ENCODE measurements at places on chromosomes 2 and 18. TPM values are rescaled to one million over a fixed set of nuclear protein-coding genes. Genes with fewer than 3 reads are reported as not detected.

DNA sequence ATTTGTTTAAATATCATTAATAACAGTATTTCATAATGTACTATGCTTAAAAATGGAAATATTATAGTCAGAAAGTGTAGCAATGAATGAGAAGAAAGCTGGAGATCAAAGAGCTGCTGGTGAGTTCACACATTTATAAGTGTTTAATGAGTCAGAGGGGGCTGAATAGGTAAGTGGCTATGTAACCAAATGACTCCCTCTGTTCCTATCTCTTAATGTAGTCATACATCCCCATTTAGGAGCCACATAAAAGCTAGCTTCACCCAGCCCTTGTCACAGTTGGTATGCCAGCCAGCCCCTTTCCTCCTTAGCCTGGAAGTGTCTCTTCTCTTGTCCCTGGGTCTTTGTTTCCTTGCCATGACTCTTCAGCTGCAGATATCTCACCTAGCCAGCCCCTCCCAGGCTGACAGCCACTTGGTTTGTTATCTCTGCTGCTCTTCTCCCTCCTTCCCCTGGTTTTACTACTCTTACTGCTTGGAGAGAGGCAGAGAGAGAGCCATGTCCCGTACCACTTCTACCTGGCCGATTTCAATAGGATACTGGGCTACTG, 438.6 kb upstream of the HNMT start:
- DNase-seq, result no peak

GRCh38 chr2:16932826-16933225, 267.2 kb upstream of the CYRIA start:
- no peak for DNase-seq

The RSAD2 gene
- 0.02 TPM for total RNA-seq

The FOXI3 gene
- total RNA-seq, result not detected

DNA sequence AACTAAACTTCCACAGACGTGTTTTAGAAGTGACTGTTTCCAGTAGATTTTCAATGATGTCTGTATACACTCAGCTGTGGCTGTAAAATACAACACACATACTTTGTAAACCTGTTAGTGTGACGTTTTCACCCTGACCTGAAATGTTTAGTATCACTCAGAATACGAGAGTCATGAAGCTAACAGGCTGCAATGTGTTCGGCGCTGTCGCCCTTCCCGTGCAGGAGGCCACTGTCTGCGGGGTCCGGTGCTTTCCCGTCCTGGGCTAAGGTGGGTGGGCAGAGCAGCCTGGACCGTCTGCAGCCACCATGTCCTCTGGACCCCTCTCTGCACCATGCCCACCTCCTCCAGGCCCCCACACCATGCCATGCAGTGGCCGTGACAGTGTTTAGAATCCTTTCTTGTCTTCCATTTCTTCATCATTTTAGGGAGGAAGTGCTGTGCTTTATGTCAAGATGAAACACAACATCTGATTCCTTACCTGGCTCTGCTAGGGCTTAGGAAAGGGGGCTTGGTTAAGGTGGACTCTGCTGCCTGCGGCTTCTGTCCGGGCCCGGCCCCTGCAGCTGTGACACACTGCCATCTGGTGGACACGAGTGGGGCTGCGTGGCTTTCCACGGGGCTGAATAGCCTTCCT, 53.8 kb upstream of the RBM44 start:
- DNase-seq, result peak; percentile 57

DNA sequence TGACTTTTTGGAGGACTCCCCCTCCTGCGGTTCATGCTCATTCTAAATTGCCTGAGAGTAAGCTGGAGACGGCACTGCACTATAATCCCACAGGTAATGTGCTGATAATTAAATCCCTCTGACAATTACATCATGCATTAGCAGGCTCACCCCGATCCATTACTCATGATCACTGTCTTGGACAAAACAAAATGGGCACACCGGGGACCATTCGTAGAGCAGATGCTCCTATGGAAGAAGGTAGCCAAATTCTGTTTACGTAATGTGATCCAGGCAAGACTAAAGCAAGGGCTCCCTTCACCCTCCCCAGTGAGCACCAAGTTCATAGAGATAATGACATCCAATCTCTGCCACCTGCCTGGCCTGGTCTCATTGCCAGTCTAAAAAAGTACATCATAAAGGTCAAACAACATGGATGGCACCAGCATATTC, 657.1 kb upstream of the SOX11 start:
- no peak for DNase-seq

The ANKRD36B gene
- total RNA-seq, result 11.7 TPM

GRCh38 chr18:35756506-35757117, 175.1 kb downstream of the GALNT1 start:
- DNase-seq, result peak; percentile 52

- DNase-seq, result no peak
These were observed 132.9 kb downstream of the BARD1 start for GRCh38 chr2:214676421-214677089.

DNA sequence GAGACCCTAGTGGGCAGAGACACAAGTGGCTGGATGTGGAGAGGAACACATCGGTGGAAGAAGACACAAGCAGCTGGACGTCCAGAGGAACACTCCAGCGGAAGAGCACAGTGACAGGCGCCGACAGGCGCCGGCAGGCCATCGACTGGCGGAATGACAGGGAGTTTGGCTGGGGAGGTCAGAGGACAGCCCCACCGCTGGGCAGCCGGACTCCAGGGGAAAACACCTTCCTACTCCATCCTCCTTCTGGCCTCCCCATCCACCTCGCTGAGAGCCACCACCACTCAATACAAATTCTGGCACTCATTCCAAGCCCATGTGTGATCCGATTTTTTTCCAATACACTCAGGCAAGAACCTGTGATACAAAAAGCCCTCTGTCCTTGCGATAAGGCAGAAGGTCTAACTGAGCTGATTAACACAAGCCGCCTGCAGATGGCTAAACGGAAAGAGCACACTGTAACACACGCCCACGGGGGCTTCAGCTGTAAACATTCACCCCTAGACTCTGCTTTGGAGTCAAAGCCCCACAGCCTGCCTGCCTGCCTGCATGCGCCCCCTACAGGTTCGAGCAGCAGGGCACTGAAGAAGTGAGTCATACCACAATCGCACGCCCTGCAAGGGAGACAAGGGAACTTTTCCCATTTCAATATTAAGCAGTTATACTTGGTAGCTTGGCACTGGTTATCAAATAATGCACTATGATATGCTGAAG, 50.2 kb upstream of the LRP1B start:
- peak; percentile 26 for DNase-seq

The CCDC142 gene
- total RNA-seq, result 15.6 TPM

GRCh38 chr2:153595939-153596338, 117.4 kb upstream of the RPRM start:
- DNase-seq, result no peak

The CREG2 gene
- total RNA-seq, result 0.20 TPM

- DNase-seq, result no peak
These were observed 538.3 kb downstream of the CNTNAP5 start for GRCh38 chr2:124563426-124563825.

GRCh38 chr18:51193621-51194287, 3.7 kb downstream of the MEX3C start:
- no peak for DNase-seq

DNA sequence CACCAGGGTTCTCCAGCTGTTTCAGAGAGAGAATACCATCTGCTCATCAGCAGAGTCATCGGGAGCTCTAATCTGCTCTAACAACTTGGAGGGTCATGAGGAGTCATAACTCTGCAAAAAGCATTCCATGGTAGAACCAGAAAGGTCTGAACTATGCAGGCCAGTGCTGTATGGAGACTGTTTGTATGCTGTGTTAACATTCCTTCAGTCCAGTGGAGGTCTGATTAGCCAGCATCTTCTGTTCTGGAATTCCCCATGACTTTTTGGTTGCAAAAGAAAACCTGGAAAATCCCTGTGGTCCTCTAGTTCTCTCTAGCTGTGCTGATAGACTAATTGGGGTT, 9.4 kb upstream of the ITGB6 start:
- DNase-seq, result no peak

- no peak for DNase-seq
These were observed 13.9 kb upstream of the PROM2 start for GRCh38 chr2:95260028-95261023.

GRCh38 chr2:85702800-85703199, 8.6 kb downstream of the GNLY start:
- DNase-seq, result no peak

The CFC1B gene
- not detected for total RNA-seq

The ITGA4 gene
- 0.07 TPM for total RNA-seq

The CDK15 gene
- 0.06 TPM for total RNA-seq

The PRSS56 gene
- not detected for total RNA-seq

GRCh38 chr2:228535396-228535795, 353.9 kb upstream of the SPHKAP start:
- DNase-seq, result no peak

DNA sequence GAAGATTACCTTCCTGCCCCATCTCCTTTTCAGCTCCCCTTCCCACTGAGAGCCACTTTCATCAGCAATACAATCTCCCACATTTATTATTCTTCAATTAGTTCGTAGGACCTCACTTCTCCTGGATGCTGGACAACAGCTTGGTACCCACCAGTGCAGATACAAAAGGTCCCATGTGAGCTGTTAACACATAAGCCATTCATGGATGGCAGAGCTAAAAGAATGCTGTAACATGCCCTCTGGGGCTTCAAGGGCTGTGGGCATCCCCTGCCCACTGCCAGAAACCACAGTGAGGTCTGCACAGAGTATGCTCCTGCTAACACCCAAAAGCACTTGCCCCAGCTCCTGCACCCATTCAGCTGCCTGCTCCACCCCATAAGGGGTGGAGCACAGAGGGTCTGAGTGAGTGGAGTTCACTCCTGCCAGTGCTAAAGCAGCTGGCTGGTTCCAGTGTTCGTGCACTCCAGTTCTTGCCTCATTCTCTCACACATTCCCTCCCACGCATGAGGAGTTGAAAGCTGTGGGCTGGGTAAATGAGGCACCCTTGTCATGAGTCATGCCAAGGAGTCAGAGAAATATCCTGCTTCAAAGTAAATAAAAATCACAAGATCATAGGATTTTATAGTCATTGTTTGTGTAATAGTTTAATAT, 305.9 kb upstream of the TMEFF2 start:
- DNase-seq, result peak; percentile 33

DNA sequence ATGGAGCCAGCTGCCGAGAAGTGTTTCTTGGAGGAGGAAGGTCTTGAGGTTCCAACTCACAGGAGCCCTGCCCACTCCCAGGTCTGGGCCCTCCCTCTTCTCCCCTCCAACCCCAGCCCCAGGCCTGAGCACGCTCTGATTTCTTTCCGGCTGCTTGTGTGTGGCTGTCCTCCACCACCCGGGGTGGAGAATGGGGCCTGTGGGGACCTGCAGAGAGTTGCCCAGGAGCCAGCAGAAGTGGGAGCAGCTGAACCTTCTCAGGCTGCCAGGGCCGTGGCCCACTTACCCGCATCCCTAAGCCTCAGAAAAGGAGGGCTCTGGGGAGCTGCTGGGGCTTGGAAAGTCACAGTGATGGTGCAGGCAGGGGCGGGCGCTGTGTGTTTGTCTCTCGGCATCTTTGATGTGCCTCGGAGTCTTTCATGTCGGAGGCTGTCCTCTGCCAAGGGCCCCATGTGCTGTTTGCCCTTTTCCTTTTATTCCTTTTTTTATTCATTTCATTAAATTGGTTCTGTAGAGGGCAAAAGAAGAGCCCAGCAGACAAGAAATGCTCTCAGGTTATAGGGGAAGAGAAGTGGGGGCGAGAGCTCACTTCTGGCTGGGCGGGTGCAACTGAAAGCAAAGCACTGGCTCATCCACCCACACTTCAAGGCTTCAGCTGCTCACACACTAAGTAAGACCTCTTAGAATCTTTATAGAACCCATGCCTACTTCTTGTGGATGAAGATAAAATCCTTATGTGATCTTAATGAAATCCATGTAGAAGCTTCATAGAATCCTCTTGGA, 52.5 kb downstream of the SDC1 start:
- DNase-seq, result no peak

The SPP2 gene
- not detected for total RNA-seq

DNA sequence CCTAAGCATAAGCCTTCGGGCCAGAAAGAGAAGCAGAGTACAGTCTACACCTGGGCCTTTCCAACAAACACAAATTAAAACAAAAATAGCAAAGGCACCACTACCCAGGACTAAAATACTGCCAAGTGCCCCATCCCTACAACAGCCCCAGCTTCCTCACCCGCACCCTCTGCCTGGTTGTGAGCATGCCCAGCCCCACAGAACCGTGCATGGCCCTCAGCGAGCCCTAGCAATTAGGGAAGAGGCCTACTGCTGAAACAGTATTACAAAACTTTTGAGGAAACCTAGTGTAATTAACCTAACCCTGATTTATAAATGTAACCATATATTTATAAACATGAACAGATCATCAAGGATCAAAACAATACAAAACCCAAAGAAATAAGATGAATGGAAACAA, 44.2 kb downstream of the FARSB start:
- DNase-seq, result no peak

DNA sequence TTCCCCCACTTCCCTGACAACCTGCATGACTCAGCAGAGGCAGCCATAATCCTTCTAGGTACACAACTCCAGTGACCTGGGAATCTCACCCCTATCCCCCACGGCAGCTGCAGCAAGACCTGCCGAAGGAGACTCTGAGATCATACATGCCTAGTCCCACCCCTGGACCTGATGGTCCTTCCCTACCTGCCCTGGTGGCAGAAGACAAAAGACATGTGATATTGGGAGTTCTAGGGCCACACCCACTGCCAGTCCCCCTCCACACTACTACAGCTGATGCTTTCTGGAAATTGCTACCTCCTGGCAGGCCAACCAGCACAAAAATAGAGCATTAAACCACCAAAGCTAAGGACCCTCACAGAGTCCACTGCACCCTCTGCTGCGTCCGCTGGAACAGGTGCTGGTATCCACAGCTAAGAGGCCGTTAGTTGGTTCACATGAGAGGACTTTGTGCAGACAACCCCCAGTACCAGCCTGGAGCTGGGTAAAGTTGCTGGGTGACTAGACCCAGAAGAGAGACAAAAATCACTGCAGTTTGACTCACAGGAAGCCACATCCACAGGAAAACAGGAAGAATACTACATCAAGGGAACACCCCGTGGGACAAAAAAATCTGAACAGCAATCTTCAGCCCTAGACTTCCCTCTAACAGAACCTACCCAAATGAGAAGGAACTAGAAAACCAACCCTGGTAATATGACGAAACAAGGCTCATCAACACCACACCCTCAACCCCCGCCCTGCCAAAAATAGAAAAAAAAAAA, 12.5 kb downstream of the MARCO start:
- DNase-seq, result no peak

DNA sequence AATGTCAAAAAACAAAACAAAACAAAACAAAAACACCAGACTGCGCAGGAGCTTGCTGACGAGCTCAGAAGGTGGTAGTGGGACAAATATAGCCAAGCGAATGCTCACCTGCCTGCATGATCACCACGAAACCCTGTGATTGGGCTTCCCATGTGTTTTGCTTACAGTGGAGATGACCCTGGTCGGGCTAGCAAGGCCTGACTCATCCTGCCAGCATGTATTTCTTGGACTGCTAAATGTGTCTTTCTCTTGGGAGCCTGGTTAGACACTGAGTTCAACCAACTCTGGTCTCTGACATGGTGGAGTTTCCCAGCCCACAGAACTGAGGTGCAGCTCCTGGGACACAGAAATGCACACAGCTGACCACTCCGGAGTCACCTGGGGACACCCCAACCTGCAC, 30.7 kb upstream of the DUSP2 start:
- no peak for DNase-seq

The TLX2 gene
- 0.40 TPM for total RNA-seq

All from NCI-H460 (cell line).